ENCODE measurements at places on chromosomes 4 and X.

- DNase-seq = no peak
Observed at GRCh38 chrX:55220119-55220794, at the start of gene PAGE5. Gene PAGE5 (plus strand): TSS chrX:55220346. CDS start chrX:55221383, 1,037 bp downstream.

GRCh38 chrX:155995321-155995875 is 2.1 kb upstream of the IL9R start:
- DNase-seq = no peak

GRCh38 chr4:55032788-55033187 is 92.6 kb downstream of the KDR start:
- DNase-seq = no peak

GRCh38 chr4:139403462-139403861 is 50.5 kb upstream of the RAB33B start:
- no peak for DNase-seq

DNA sequence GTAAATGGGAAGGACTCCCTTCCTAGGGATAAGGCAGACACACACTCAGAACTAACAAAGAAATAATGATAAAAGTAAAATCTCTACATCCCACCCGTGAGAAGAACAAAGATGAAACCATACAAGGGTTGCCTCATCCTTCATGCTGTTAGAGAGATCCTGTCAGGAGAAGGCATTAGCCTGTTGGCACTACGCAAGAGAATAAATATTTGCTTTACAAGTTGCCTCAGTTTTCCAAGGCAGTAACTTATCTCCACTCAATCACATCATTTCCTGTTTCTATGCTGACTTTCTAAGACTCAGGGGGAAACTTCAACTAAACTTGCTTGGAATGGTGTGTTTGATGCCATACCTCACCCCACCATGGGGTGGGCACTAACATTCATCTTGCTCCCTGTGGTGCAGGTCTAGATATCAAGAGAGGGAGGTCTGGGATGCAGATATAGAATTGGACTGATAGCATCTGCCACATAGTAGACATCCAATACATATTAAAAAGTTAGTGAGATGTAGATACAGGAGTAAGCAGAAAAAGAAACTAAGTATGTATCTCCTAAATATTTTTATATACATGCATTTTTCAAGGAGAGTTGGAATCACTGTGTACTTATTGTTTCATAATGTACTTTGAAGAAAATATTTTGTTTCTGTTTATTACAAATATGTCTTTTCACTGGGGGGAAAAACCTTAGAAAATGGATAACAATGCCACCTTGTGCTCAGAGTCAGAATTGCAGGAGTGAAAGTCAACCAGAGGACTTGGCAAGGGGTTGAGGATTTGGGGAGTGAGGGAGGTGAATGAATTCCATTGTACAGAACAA is 57.2 kb upstream of the BEX4 start:
- DNase-seq = no peak

- no peak for DNase-seq
Observed at GRCh38 chr4:78409612-78410202, 141.9 kb upstream of the ANXA3 start.

DNA sequence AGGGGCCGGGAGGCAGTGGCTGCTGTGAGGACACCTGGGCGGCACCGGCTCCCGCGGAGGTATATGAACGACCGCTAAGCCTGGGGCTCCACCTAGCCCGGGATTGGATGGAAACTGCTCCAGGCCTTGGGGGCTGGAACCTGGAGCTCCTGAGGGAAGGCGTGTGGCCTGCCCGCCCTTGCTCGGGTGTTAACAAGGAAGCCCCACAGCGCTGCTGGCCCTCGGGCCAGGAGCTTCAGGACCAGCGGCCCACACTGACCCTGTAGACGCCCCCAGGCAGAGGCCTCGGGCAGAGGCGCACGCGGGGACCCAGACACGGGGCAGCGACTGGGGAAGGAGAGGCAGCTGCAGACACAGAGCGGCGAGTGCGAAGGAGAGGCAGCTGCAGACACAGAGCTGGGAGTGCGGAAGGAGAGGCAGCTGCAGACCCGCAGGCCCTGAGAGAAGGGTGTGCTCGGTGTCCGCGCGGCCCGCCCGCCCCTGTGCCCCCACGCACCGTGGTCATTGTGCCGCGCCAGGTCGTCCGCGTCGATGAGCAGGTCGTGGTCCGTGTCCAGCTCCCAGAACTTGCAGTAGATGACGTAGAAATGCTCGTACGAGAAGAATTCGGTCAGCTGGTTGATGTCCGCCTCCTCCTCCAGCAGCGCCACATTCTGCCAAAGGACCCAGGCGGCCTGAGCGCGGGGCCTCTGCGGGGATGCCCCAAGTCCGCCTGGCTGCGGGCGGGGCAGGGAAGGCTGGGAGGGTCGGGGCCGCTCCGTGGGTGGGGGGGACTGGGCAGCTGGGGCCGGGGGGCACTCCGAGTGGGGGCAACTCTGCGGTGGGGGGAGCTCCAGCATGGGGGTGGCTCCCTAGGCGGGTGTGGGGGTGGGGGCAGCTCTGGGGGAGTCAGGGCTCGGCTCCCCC is 26.7 kb upstream of the GTPBP6 start:
- no peak for DNase-seq

GRCh38 chr4:16794816-16795445 is 103.5 kb downstream of the LDB2 start:
- DNase-seq = no peak

- DNase-seq = no peak
Observed at GRCh38 chr4:120812216-120812615, 110.3 kb downstream of the PRDM5 start.
